Adrenal gland (tissue), 19 donors: ENCODE measurements at places on chromosomes 2 and 18. TPM values are rescaled to one million over a fixed set of nuclear protein-coding genes. Genes with fewer than 3 reads are reported as not detected.

Gene DSG1
- 0.03 TPM for polyA plus RNA-seq

Gene LCT
- polyA plus RNA-seq = not detected

Gene HOXD4
- polyA plus RNA-seq = 38.5 TPM

Gene PRSS56
- not detected for polyA plus RNA-seq

Gene LAMA3
- polyA plus RNA-seq = 2.3 TPM
